ENCODE measurements at places on chromosomes 1 and 21.
A peak's percentile ranks its signal among the peaks of the same experiment; 100 is the strongest.

GRCh38 chr1:178768423-178768822, 43.4 kb downstream of the RALGPS2 start:
- DNase-seq, result peak; percentile 20

- no peak for DNase-seq
Observed at GRCh38 chr1:184843732-184844495, 89.3 kb upstream of the EDEM3 start.

DNA sequence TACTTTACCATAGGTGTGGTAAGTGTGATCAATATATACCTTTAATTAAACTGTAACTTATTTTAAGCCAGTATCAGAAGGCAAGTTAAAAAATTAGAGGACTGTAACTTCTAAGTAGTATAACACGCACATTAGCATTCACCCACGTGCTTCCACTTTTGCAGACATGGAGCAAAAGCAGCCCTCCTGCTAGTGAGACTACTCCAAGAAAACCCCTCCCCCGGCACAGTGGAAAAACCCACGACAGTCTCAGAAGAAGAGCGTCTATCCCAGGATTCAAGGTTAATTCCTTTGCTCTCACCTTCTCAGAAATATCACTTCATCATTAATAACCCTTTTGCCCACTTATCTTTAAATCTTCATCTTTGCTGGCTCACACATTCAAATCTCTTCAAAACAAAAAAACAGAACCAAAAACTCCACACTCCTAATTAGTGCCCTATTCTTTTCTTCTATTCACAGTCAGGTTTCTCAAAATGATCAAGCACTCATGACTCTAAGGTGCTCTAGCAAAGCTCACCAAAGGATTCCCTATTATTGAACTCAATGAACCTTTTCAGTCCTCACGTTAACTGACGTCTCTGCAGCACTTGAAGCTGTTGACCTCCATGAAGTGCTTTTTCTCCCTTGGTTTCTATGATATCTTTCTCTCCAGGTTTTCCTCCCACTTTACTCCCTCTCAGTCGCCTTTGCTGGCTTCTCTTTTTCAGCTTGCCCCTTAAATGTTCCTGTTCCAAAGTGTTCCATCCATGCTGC, 213.5 kb downstream of the SMYD3 start:
- no peak for DNase-seq

GRCh38 chr1:178752891-178753290, 27.8 kb downstream of the RALGPS2 start:
- no peak for DNase-seq

- DNase-seq, result no peak
Observed at GRCh38 chr1:183480971-183481441, 8.7 kb downstream of the SMG7 start.

DNA sequence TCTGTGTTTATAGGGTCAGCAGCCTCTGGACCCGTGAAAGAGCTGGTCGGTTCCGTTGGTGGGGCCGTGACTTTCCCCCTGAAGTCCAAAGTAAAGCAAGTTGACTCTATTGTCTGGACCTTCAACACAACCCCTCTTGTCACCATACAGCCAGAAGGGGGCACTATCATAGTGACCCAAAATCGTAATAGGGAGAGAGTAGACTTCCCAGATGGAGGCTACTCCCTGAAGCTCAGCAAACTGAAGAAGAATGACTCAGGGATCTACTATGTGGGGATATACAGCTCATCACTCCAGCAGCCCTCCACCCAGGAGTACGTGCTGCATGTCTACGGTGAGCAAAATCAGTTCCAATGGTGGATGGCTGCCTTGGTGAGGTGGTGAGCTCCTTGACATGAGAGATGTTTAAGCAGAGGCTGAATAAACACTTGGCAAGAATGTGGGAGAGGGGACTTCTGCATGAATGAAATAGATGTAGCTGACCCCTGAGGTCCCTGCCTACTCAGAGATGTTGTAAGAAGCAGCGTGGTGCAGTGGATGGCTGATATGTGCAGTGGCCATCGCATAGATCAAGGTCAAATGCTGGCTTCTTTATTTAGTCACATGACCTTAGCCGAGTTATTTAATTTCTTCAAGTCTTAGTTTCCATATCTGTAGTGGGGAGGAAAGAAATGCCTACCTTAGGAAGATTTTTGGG, 9.3 kb downstream of the SLAMF7 start:
- no peak for DNase-seq

DNA sequence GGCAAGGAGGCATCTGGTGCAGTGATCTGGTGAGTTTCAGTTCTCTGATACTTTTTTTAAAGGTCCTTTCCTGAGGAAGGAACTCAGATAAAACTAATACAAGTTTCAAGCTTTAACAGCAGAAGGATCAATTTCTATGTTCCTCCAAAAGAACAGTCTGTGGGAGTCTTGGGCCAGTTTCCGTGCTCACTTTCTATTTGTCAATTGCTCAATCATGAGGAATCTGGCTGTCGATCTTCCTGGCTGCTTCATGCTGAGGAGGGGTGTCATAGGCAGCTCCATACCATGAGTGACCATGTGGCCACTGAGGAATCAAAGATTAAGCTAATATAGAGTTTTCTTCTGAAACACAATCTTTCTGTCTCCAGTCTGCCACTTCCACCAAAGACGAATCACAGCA, 11.4 kb upstream of the TMEM125 start:
- no peak for DNase-seq

DNA sequence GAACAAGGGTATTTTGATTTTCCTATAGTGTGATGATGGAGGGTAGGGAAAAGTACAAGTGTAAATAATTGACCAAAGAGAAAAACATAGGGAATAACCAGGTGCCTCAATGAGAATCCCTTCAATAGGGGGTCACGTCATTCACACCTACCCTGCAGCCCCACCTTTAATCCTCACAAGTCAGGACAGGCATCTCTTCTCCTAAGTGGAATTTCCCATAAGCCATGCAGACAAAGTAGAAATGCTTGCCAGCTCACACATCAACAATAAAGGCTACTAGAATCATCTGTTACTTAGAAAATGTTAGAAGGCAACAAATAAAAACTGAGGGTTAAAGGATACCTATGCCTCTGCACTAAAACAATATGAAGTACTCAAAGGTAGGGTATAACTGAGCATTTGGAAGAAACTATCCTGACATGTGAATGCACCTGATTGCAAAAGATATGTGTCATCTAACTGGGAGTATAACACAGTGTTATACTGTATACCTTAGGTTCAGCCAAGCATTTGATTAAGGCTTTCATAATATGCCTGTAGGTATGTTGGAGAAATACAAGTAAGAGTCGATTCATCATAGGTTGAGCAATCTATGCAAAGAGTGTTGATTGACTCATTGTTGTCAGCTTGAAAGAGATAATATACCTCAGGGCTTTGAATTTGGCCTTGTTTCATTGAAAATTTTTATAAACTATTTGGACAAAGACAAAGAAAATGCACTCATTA, 32.4 kb upstream of the ATP1A1 start:
- DNase-seq, result no peak

DNA sequence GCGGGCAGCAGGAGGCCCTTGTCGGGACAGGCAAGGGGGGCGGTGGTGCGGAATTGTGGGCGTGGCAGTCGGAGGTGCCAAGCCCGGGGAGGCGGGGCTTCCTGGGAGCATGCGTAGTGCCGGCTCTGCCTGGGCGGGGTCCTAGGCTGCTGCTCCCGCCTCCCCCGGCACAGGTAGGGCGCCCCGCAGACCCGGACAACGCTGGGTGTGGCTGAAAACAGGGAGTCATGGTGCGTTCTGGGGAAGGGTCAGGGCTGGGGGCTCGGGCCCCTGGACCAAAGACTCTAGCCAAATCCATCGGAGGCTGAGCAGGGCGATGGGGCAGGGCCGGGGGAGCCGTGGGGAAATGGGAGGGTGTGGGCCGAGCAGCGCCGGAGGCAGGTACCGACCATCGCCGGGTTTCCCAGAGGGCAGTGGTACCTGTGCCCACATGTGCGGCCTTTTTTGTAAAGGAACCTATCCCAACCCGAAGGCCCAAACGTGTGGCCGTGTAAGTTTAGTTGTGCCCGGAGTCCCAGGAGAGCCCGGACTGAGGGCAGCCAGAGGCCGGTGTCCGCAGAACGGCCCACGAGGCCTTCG, 231.9 kb downstream of the SDCCAG8 start:
- DNase-seq, result no peak

DNA sequence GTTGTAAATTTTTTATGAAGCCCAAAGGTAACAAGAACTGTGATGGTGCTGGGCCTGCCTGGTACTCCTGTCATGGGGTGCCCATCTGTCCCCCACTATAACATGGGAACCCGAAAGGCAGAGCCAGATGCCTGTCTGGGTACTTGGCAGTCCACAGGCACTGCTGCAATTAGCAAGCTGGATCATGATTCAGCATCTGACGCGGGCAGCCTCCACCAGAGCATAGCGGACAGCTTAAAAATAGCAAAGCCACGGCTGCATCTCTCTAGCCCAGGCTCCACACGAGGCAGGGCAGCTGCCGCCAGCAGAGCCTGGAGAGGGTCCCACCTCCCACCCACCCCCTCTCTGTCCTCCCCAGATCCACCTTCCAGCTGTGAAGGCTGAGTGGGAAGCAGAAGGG, 22.9 kb downstream of the SUSD4 start:
- peak; percentile 62 for DNase-seq

- DNase-seq, result no peak
Observed at GRCh38 chr1:179929955-179930798, 24.4 kb upstream of the CEP350 start.

- peak; percentile 78 for DNase-seq
Observed at GRCh38 chr1:151196292-151196800, 2.0 kb upstream of the PIP5K1A start.

DNA sequence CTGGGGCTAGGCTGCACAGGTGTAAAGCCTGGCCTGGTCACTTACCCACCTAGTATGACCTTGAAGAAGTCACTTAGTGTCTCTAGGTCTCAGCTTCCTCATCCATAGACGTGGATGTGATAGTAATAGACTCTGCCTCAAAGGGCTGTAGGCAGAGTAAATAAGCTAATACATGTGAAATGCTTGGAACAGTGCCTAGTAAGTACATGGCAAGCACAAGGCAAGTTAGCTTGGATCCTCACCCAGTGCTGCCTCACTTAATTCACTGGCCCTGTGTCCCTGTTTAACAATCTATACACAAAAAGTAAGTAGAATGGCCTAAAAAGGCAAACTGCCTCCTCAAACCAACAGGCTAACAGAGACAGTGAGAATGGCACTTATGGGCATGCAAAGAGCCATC, 167.8 kb downstream of the PIGK start:
- DNase-seq, result no peak

DNA sequence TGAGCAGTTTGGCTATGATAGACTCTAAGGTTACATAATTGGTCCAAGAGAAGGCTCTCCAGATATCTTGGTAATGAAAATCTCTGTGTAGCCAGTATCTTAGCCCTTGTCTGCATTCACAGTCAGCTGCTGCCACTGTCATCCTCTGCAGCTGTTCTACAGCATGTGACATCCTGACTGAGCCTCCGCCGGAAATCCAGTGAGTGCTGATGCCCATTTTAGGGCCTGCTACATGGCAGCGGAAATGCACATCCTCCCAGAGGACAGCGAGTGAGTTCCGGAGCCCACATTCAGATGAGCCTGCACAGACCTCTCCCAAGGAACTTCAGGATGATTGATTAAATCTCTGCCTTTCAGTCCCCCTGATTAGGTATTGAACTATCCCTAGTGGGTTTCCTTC, 237.1 kb downstream of the HHIPL2 start:
- DNase-seq, result no peak

DNA sequence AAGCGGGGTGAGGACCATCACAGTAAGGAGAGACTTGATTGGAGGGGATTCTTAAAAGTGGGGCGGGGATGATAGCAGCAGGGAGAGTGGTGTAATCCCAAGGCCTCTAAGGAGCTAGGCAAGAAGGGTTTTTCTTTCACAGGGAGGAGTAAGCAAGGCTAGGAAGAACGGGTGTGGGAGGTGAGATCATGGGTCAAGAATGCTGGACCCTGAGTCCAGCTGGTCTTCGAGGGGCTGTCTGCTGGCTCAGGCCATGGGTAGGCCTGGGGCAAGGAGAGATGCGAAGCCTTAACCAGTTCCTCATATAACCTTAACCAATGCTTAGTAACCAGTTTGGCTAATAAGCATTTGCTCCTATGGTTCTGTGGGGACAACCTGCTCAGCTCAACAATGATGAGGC, 599.1 kb downstream of the NPHP4 start:
- DNase-seq, result no peak

- no peak for DNase-seq
Observed at GRCh38 chr1:34685225-34685624, 69.6 kb upstream of the GJB5 start.

DNA sequence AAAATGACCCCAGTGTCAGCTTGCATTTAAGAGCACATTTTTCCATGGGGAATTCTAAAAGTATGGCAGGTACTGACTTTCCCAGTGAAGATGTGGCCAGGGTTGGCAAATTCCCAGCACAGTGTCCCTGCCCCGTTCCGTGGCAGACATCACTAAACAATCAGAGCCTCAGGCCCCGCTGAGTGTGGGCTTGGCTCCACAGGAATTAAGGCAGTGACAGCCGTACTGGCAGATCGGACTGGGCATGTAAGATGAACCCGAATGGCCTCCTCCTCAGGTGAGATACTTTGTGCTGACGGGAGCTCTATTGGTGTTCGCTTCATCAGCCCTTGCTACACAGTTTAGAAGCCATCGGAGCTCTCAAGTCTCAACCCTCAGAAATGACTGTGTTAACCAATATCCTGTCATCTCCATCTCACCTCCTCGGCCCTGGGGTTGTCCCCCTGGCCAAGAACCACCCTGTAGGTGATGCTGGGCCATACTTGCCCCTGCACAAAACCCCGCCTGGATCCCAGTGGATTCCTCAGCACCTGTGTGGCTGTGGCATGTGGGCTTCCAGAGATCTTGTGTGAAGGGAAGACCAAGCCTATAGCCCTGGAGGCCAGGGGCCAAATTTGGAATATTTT, 29.0 kb upstream of the ABCG1 start:
- no peak for DNase-seq

- DNase-seq, result no peak
Observed at GRCh38 chr21:38258521-38259485, 2.0 kb downstream of the KCNJ15 start.

DNA sequence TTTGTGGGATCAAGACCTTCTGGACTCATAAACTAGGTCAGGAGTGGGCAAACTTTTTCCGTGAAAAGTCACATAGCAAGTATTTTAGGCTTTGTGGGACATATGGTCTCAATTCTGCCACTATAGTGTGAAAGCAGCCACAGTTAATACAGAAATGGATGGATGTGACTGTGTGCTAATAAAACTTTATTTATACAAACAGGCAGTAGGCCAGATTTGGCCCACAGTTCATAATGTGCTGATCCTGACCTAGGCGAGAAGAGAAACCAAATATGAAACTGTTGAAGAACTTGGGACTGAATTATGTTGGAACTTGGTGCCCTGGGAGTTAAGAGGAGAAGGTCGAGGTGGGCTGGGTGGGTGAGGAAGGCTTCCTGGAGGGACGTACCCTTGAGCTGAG, 17.1 kb downstream of the PADI3 start:
- DNase-seq, result no peak

DNA sequence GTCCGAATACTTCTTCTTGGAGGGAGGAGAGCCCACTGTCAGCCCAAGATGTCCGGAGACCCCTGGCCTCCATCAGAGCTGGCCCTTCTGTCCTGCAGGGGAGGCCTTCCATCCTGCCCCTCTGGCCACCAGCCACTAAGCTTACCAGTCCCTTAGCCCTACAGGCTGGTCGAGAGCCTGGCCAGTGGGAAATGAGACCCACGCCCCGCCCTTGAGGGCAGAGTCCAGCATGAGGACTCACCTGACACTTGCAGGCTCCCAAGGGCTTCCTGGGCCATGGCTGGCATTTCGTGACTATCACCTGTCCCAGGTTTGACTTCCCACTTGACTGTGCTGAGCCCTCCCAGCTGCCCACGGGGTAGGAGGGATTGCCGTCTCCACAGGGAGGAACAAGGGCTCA, 361.8 kb upstream of the VAMP3 start:
- DNase-seq, result no peak

- no peak for DNase-seq
Observed at GRCh38 chr1:36722871-36723270, 240.2 kb upstream of the CSF3R start.

- no peak for DNase-seq
Observed at GRCh38 chr1:206723805-206724472, 39.2 kb downstream of the MAPKAPK2 start.

All from NCI-H2171 (cell line).